Stimulated activated CD8-positive, alpha-beta memory T cell treated with anti-CD3 and anti-CD28 coated beads, Interleukin-15, amount 100 ng/mL, for 24 hours (primary cell): ENCODE measurements at places on chromosomes 2 and 18.

DNA sequence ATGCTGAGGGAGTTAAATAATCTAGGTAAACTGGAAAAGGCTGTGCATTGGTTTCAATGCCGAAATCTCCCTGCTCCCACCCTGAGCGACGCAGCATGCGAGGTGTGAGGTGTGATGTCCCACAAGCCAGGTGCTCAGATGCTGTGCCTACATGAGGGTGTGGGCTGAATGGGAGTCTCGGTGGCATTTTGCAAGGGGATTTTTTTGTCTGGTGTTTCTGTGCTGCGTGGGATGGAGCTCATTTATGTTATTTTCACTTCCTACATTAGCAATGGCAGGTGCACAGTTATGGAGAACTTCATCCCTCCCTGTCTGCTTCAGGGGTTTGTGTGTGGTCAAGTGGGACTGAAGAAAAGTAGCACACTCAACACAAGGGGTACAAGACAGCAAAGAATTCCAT lies 110.2 kb upstream of the CCDC68 start:
- no peak for DNase-seq

- DNase-seq = no peak
These were observed 40.3 kb downstream of the EML6 start for GRCh38 chr2:54763636-54764291.

- no peak for DNase-seq
These were observed 111.9 kb upstream of the COL5A2 start for GRCh38 chr2:189291460-189291859.

DNA sequence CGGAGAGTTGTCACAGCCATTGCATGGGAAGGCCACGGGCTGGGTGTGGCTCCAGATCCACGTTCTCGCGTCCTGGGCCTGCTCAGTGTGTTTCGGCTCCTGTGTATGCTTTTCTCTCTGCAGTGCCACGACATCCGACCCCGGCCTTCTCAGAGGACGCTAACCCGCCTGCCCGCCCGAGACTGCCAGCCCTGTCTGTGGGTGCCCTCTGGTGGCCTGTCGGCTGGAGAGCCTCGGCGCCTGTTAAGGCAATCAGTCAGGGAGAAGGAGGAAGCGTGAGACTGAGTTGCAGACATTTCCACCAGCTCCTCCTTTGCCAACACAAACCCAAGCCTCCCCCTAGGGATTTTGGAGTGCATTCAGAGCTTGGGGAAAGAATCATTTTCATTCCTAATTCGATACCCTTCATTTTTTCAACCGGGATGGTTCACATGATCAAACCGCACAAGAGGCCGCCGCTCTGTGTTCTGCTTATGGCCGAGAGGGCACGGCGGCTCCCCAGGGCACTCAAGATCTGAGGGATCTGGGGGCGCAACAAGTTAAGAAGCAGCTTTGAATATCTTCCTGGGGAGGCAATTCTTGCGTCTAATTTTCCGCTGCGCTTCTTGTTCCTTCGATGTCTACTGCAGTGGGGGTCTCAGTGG lies 37.5 kb upstream of the ZBTB7C start:
- peak; percentile 31 for DNase-seq

- DNase-seq = no peak
These were observed 74.2 kb downstream of the INO80D start for GRCh38 chr2:206011795-206012194.

- DNase-seq = no peak
These were observed 8.7 kb upstream of the TEX44 start for GRCh38 chr2:231583982-231584381.

- DNase-seq = no peak
These were observed 50.2 kb upstream of the MRPL33 start for GRCh38 chr2:27721335-27721734.

- no peak for DNase-seq
These were observed 50.0 kb downstream of the SH3RF3 start for GRCh38 chr2:109178968-109179367.

- no peak for DNase-seq
These were observed 60.2 kb downstream of the CD8B2 start for GRCh38 chr2:106547164-106547903.

DNA sequence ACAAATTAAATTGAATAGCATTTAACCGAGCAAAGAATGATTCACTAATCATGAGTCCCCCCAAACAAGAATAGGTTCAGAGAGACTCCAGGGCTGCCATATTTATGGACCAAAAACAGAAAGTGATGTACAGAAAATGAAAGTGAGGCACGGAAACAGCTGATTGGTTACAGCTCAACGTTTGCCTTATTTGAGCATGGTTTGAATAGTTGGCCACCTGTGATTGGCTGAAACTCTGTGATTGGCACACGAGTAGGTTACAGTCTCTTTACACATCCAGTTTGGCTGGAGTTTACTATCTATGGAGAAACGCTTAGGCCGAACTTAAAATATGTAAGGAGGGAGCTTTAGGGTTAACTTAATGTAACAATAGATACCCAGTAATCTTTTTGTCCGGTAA lies 27.0 kb upstream of the DPYSL5 start:
- DNase-seq = no peak

DNA sequence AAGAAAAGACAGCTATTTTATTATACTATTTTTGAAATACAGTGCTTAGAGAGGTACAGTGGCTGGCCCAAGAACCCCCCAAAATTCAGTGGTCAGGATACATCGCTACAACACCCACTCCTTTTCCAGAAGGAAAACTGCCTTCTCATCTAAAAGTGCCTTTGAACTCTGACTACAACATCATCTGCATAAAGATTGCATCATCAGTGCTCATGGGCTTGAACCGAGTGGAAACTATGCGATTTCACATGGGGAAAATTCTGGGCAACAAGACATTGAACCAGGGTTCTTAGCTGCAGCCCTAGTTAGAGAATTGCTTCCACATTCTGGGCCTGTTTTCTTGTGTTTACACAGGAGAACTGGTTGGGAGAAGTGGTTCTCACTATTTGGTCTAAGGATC lies 294.6 kb upstream of the SLC14A2 start:
- DNase-seq = no peak

GRCh38 chr2:152336119-152336853 lies 1.3 kb downstream of the FMNL2 start:
- DNase-seq = no peak

DNA sequence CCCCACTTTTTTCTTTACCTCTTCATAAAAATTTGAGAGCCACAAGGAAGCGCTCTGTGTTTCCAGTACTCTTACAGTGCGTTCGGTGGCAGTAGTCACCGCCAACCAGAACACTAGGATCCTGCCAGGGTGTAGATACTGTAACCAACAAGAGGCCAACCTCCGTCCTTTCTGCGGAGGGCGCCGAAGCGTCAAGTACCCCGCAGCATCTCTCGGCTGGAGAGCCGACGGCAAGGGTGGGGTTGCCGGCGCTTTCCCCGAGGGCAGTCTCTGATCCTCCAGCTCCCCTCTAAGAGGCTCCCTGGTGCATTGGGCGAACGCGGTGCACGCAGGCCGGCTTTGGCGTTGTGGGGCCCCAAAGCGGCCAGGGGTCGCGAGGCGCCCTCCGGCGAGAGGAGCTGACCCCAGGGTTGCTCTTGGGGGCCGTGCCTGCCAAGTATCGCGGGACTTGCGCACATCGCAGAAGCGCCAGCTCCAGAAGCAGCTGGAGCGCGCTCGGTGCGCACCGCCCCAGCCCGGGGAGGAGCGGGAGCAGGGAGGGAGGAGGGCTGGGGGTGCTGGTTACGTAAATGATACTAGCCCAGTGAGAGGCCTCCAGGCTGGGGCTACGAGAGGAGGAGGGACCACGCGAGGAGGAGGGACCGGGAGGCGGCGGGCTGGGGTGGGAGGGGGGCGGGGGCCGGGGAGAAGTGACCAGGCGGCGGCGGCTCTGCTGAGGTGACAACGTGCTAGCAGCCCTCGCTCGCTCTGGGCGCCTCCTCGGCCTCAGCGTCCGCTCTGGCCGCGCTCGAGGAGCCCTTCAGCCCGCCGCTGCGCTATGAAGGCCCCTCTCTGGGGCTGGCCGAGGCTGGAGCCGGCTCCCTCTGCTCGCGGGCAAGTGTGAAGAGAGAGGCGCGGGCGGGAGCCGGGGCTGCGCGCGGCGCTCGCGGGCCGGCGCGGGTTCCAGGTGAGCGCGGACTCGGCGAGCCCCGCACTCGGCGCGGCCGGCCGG lies at the start of gene GALNT13:
TSS of gene GALNT13 (plus strand) at position 692 of the 991 bp plus-strand sequence.
- no peak for DNase-seq

- no peak for DNase-seq
These were observed 3.0 kb upstream of the CEP68 start for GRCh38 chr2:65053199-65053598.

GRCh38 chr18:49355028-49355427 lies 105.4 kb downstream of the DYM start:
- no peak for DNase-seq

DNA sequence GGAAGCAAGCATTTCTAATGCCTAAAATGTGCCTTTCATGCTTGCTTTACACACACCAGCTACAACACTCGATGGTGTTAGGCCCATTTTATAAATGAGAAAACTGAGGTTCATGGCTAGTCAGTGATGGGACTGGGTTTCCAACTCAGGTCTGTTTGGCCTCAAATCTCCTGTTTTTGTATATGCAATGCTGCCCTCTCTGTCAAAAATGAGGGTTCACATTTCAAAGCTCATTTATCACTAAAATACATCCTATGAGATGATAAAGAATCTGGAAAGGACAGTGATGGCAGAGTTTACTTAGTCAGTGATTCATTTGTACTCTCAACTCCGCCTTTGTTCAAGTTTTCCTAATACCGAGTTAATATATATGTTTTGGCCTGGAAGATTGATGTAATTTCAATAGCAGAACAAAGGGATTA lies 92.3 kb downstream of the KCTD1 start:
- DNase-seq = no peak

DNA sequence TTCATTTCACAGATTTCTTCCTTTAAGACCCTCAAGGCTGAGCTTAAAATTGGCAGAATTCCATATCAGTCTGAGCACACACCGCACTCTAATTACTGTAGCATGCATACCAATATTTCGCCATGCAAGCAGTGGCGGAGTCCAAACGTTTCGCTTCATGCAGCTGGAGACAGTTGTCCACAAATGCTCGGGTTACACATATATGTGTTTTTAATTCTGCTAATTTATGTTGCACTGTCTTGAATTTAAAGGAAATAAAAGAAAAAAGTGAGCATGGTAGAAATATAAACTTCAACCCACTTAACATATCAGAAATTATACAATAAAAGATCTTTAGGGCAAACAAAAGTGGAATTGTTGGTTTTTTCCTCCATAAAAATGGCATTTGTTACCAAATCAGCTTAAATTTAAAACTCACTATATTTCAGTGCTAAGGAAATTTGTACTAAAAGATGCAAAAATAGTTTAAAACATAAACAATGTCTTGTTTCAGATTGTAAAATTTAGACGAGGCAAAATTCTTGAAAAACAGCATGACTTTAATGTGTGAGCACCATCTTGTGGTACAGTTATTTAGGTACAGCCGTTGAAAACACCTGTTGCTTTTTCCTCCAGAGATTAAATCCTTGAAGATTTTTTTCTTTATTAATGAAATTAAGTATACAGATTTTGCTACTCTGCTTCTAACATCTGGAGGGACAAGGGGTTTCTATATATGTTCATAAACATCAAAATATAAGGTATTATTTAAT lies 24.1 kb upstream of the KANSL1L start:
- DNase-seq = no peak

DNA sequence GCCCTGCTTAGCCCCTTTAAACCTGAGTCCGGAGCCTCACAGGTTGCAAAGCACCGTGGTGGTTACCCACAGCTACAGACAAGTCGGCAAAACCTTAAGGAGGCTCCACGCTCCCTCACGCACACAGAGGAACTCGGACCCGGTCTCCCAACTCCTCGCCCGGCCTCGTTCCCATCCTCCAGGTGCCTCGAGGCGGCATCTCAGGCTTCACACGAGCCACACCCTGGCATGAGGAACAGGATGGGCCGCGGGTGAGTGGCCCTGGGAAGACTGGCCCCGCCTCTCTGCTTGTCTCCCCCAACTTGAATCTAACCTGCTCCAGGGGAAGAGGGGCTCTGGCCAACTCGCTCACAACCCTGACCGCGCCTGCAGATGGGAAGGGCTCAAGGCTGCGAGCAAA lies 97.4 kb downstream of the EIPR1 start:
- DNase-seq = no peak

- no peak for DNase-seq
These were observed 194.2 kb upstream of the HDAC4 start for GRCh38 chr2:239594772-239595608.

DNA sequence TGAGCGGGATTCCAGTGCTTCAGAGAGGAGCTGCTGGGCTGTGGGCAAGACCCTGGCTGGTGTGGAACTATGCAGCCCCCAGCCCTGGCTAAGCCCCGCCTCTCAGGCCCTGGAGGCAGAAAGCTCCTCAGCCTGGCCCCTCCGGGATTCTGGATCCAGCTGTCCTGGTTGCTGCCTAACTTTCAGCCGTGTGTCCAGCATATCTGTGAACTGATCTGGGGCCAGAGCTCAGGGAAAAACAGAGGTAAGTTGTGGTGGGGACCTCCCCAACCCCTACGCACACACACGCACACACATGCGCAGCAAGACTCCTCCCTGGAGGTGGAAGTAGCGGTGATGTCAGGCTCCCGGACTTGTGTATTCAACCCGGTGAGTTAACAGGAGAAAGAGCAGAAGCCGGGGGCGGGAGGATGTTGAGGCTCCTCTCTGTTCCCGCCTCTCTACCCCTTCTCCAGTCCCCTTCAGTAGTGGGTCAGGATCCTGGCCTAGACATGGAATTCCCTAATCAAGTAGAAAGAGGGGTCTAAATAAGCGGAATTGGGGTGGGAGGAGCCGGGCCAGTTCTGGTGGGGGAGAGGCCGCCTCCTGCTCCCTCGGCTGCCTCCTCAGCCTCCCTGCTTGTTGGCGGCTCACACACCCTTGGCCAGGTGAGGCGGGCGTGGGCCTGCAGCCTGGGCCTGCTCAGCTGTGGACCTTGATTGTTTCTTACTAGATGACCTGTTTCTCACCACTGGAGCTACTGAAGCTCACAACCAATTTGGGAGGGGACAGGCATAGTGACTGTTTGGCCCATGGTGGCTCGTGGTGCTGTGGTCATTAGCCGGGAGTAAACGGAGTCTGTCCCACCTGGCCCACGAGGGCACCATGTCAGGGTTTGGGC lies 33.4 kb downstream of the SIX2 start:
- DNase-seq = no peak

GRCh38 chr18:62578980-62579511 lies 56.2 kb downstream of the ZCCHC2 start:
- DNase-seq = no peak

DNA sequence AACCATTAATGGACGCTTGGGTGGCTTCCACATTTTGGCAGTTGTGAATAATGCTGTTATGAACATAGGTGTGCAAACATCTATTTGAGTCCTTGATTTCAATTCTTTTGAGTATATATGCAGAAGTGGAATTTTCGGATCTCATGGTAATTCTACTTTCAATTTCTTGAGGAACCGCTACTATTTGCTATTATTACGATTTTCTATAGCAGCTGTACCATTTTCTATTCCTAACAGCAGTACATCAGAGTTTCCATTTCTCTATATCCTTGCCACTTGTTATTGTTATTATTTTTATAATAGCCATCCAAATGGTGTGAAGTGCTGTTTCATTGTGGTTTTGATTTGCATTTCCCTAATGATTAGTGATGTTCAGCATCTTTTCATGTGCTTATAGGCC lies 69.5 kb downstream of the KIF5C start:
- DNase-seq = no peak

GRCh38 chr2:121200419-121201315 lies 84.3 kb downstream of the TFCP2L1 start:
- no peak for DNase-seq
